ENCODE measurements at places on chromosomes 2 and 18. TPM values are rescaled to one million over a fixed set of nuclear protein-coding genes. Genes with fewer than 3 reads are reported as not detected.

DNA sequence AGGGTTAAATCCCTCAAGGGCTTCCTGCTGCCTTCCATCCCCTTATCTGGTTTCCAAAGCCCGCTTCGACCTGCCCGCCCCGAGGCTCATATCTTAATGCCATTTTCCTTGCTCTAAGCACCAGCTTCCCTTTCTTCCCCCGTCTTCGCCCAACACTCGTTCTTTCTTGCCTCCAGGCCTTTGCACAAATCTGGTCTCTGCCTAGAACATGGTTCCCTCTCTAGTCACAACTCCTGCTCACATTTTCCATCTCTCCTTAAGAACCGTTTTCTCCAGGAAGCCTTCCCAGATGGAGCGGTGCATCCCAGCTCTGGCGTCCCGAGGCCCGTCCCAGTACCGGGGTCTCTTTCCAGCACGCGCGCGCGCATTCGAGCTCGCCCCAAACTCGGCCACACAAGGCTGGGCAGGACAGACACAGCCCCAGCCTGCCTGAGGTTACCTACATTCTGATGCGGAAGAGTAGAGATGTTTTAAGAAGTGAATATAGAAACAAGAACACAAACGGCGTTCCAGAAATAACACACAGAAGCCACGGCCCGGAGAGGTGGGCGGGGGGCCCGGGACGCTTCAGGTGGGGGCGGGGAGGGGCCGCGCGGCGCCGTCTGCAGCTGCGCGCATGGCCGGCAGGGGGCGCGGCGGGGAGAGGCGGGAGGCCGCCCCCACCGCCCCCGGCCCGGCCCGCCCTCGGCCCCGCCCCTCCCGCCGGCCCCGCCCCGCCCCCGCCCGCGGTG is at the start of gene DGKD:
TSS of gene DGKD (plus strand) at position 726 of the 731 bp plus-strand sequence. CDS start 25 bp downstream, outside the sequence.
- peak within 1 kb of the TSS; percentile 75 for H3K4me3 ChIP-seq
- H3K27me3 ChIP-seq: no peaks in the 10 kb centered on the region
- DNase-seq: peak; percentile 71
- peak within 1 kb of the TSS; percentile 72 for H3K27ac ChIP-seq
- H3K4me1 ChIP-seq: peaks cover 45% of the 10 kb centered on the region
- H3K36me3 ChIP-seq: peaks cover 2% of the 10 kb centered on the region

PRKAG3 gene
- 22.0 TPM for total RNA-seq

WNT10A gene
- not detected for total RNA-seq

DNA sequence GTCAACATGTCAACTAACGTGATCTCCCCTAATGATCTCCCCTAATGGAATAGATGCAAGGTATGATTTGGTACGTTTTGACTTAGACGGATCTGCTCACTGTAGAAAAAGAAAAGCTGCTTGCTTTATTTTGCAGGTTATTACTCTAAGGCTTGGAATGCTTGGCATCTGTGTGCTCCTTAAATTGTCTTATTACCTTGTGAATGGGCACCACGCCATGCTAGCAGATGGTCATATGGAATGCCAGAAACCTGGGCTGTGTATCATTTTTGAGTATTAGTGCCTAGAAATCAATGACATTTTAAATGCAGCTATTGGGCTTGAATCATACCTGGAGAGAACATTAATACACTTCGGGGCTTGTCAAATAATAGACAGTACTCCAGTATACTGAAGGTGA is 16.5 kb upstream of the FIGN start:
- DNase-seq: no peak
- H3K4me3 ChIP-seq: no peak overlapping the region
- H3K36me3 ChIP-seq: no peaks in the 10 kb centered on the region
- H3K4me1 ChIP-seq: no peaks in the 10 kb centered on the region

DNA sequence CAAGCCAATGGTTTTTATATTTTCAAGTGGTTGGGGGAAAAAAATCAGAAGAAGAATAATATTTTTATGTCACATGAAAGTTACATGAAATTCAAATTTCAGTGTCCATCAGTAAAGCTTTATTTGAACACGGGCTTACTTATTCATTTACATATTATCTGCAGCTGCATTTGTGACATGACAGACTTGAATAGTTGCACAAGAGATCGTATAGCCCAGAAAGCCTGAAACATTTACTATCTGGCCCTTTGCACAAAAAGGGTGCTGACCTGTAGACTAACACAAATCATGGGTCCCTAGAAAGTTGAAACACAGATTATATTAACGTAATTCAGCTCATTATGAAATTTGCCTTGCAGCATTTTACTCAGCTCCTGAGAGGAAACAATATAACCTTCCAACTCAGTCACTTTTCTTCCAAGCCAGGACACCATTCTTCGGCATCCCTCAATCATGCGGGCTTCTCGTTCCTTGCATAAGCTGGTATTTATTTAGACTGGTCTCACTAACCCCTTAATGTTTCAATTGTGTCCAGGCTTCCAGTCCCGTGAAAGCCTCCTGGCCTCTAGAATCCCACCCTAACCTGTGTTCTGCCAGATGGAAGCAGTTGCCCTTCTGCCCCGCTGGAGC is 402.7 kb downstream of the SETBP1 start:
- H3K4me3 ChIP-seq: no peak overlapping the region
- no peak overlapping the region for H3K27ac ChIP-seq
- no peaks in the 10 kb centered on the region for H3K36me3 ChIP-seq
- no peaks in the 10 kb centered on the region for H3K27me3 ChIP-seq

Data from psoas muscle (tissue), 8 donors.